ENCODE measurements at places on chromosomes 5 and 9.

- peak; percentile 59 for DNase-seq
Observed at GRCh38 chr5:176596689-176597416, 13.1 kb downstream of the GPRIN1 start.

GRCh38 chr9:113298311-113298710, 4.9 kb downstream of the RNF183 start:
- no peak for DNase-seq

DNA sequence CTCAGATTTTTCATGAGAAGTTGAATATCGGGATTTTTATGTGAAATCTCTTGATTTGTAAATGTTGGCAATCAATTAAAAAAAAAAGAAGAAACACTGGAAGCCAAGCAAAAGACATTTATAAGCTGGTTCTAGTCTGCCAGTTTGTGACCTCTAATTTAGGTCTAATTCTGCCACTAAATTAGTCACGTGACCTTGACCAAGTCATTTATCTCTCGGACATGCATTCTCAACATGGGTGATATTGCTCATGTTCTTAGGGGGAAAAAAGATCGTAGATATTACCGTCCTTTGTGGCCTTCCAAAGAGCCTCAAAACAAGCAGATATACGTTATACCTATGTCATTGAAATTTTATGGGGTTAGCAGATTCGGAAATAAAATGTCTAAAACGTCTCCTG, 52.9 kb upstream of the PTPDC1 start:
- no peak for DNase-seq

- no peak for DNase-seq
Observed at GRCh38 chr9:86321373-86321772, 32.8 kb downstream of the TUT7 start.
